Activated CD4-positive, alpha-beta T cell treated with anti-CD3 and anti-CD28 coated beads, Interleukin-2, Interleukin-6, amounts not matched to agents 100 ng/mL and 50 ng/mL, durations not matched to agents 16 hours and 8 hours (primary cell): ENCODE measurements at places on chromosomes 2 and 18.
A peak's percentile ranks its signal among the peaks of the same experiment; 100 is the strongest.

DNA sequence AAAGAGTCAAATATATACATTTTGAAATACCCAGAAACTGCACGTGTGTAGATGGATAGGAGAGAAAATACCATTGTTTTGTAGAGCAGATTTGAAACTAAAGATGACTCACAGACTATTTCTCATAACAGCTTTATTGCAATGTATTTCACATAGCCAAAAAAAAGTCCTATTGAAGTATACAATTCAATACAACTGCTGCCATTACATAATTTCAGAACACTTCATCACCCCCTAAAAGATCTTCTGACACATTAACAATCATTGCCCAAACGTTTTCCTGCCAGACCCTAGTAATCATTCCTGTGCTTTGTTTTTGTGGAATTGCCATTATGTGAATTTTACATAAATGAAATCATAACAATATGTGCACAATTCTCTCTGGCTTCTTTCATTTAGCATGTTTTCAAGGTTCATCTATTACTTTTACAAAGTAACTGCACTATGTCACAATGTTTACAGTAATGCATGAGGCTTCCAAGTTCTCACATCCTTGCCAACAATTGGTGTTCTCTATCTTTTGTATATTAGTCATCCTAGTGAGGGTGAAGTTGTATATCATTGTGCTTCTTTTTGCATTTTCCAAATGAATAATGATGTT is 378.6 kb upstream of the CWC22 start:
- DNase-seq, result no peak

- DNase-seq, result no peak
These were observed 118.2 kb upstream of the SEC11C start for GRCh38 chr18:59021500-59021899.

- DNase-seq, result no peak
These were observed 518.6 kb upstream of the MYT1L start for GRCh38 chr2:2849464-2850217.

- no peak for DNase-seq
These were observed 181.0 kb downstream of the SLC39A10 start for GRCh38 chr2:195838002-195838401.

DNA sequence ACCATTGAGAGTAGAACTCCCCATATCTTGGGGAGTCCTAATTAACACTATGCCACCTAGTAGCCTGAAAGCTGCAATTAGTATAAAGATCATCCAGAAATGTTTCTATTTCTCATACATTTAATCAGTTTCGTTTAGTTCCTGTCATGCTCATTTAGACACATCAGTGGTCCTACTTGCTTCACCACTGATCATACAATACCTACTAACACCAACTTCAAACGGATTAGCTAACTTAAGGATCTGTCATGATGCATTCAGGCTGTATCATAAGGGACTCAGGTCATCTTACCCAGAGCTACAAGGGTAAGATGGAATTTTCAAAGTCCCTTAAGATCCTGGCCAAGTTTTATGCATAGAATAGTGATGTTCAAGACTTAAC is 6.8 kb downstream of the SRSF7 start:
- no peak for DNase-seq

- DNase-seq, result no peak
These were observed 15.4 kb downstream of the CD28 start for GRCh38 chr2:203721781-203722300.

GRCh38 chr18:74625157-74625556 is 27.5 kb downstream of the ZNF407 start:
- DNase-seq, result no peak

DNA sequence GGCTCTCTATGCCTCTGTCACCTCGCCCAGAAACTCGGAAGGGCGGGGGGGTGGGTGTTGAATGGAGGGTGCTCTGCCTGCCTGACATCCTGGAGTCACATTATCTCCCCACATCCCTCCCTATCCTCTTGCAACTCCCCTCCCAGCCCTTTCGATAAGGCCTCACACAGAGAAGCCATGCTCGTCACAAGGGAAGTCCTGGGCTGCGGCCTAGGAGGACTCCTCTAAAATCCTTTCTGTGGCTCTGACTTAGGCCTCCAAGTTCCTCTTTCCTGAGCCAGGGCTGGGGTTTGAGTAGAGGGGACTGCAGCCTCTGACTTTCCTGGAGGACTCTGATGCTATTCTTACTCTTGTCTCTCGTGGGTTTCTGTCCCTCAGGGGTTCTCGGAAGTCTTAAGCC is 75.0 kb upstream of the PKDCC start:
- no peak for DNase-seq

DNA sequence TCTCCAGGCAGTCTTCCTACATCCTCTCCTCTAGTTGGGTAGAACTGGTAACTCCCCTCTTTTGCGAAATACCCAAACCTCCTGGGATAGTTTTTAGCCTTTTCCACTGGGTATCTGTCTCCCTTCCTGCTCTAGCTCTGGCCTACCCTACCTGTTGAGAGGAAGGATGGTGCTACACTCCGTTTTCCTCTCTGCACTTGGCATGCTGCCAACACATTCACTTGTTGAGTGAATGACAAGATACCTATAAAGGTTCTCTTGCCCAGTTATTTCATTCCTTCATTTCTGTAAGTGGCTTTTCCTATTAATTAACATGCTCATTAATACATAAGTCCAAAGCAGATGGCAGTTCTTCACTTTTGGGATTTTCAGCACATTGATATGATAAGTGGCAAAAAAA is 293.8 kb downstream of the CNTNAP5 start:
- DNase-seq, result no peak

DNA sequence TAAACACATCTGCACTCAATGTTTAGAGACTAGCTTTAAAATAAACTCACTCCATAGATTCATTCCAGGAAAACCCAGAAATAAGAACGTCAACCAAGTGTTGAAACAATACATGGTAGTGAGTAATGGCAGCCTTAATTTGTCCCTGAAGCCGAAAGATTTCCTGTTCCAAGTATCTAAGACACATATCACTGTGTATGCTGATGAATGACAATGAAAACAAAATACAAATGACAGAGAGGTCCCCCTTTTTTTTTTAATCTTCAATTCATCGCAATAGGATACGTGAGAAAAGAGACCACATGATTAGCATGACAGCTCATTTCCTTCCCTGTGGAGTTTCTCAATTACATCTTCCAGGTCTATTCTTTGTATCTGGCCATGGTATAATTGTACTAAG is 160.5 kb upstream of the STK17B start:
- DNase-seq, result no peak

DNA sequence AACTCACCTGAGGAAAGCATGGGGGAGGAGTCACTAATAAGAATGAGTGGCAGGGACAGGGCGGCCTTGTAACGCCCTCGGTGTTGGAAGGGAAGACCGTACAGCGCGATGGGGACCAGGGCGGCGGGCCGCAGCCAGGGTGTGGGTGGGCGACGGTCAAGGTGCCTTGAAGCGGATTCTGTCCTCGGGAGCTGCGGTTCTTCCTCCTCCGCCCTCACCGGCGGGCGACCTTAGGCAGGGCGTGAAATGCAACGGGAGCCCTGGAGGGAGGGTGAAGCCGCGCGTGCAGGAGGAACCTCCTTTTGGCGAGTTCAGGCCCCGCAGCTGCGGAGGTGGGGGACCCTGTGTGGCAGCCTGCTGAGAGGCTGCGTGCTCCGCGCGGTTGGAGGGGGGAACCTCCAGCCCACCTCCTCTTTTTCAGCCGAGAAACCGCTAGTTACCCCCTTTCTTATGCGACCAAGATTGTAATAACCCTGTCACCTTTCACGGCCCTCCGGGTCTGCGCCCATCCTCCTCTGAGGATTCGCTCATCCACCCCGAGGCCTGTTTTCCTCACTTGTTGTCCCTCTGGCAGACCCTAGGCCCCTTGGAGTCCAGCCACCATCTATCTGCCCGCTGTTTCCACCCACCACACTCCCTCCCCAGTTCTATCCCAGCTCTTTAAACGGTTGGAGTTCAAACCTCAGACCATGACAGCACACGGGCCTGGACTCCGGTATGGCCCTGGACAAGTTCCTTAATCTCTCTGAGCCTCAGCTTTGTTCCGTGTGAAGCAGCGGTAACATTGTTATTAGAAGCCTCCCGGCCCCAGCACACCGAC is 823 bp upstream of the RNU2-63P start:
- DNase-seq, result peak; percentile 67

GRCh38 chr2:84832772-84833461 is 48.0 kb downstream of the TRABD2A start:
- DNase-seq, result peak; percentile 34

GRCh38 chr2:72130659-72131360 is 16.9 kb downstream of the CYP26B1 start:
- DNase-seq, result no peak

- no peak for DNase-seq
These were observed 45.5 kb upstream of the COL3A1 start for GRCh38 chr2:188928643-188929042.

GRCh38 chr18:74942319-74942910 is 266.5 kb downstream of the PTGR3 start:
- DNase-seq, result peak; percentile 48

- DNase-seq, result no peak
These were observed 58.6 kb downstream of the KLF7 start for GRCh38 chr2:207107131-207107530.

GRCh38 chr2:53407363-53408080 is 360.1 kb upstream of the CHAC2 start:
- no peak for DNase-seq

DNA sequence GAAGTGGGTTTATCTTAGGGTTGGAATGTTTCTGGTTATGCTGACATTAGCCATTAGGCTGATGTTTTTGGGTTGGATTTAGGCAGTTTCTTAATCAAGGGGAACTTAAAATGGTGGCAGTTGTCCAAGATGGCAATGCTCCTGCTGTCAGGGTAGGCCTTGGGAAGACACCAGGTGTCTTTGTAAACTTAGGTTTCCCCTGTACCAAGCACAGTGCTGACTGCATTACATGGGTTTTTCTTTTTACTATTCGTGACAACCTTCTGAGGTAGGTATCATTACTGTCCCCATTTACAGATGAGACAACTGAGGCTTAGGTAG is 528 bp upstream of the ATG16L1 start:
- no peak for DNase-seq

DNA sequence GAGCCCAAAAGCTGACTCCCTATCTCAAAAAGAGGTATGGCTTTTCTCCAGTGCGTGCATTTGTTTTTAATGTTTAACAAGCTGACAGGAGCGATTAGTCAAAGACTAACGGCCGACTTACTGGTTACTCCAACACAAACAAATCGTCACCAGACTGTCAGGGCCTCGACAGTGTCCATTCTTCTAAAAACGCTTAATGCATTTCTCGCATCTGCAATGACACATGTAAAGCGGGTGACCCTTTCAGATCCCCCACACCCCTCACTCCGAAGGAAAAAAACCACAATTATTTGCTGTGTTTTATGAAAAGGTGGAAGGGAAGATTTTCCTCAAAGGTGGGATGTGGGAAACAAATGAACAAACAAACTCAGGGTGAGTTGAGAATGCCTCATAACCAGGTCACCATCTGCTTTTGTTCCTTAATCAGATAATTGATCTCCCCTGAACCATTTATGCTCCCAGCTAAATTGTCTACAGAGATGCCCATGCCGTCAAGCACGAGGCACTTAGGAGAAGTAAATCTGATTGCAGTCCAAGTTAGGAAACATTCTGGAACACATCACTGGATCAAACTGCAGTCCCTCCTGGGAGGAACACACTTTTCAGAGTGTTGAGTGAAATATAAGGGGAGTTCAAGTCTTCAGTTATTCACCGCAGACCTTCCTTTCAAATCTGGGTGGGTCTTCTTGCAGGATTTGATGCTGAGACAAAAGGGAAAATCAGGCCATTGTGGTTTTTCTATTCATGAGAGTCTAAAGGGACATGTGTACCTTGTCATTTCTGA is 340.8 kb downstream of the CMPK2 start:
- no peak for DNase-seq

DNA sequence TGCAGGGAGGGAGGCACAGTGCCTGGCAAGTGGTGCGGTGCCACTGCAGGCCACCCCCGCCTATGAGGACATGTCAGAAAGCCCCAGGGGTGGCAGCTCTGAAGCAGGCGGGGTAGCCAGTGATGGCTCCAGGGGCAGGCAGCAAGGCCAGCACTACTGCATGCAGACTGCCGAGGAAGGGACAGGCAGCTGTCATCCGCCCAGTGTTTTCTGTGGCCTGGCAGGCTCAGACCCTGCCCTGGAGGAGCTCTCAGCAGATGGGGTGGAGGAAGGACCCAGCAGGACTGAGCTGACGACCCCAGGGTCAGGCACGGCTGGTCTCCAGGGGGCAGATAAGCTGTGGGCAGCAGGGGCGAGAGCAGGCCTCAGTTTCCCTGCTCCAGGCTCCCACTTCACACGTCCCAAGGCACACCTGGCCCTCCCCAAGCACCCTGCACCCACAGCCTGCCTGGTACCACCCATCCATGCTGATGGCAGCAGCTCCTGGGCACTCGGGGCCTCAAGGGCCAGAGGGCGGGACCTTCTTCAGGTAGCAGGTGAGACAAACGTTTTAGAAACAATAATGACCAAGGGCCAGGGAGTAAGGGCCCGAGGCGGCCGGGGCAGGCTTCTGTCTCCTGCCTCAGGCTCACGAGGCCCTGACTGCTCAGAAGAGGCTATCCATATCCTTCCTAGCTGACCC is 48.5 kb downstream of the HS6ST1 start:
- no peak for DNase-seq

DNA sequence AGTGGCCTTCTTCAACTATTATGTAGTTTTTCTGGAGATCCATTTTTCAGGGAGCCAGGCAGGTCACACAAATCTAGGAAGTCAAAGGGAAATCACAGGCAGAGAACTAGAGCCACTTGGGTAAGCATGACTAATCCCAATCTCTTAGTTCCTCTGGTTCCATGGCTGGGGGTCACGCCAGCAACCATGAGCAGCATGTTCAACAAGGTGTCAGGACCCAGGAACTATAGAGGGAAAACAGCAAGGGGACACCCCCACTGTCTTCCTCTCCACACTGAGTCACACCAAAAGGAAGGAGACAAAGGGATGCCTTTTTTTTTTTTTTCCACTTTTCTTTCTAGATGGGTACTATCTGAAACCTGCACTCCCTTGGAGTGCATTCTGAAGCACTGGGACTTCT is 250.9 kb downstream of the OTX1 start:
- no peak for DNase-seq

- DNase-seq, result no peak
These were observed 352.5 kb upstream of the GULP1 start for GRCh38 chr2:187939180-187939579.

DNA sequence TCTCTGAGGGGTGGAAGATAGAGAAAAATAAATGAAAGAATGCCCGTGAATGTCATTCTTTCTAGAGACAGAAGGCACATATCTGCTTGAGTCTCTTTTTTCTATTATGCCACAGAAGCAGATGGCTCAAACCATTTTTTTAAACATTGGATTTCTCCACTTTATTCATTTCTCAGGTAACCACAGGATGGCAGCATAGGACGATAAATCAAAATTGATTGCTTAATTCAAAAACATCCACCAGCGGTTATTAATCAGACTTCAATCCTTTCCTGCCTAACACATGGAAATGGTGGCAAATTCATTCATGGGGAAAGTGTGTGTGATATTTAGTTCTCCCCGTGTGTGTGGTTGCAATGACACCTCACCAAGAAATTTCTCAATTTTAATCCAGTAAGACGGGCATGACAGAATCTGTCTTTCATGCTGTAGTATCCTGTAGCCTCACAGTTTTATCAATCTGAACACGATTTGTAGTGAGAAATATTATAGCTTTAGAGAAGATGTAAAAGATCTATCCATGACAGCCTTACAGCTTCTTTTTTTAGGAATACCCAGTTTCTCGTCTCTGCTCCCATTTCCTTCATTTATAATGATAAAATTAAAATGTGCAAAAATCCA is 72.2 kb downstream of the DSC3 start:
- peak; percentile 19 for DNase-seq
